Stimulated activated CD4-positive, alpha-beta T cell treated with anti-CD3 and anti-CD28 coated beads, Interleukin-15, amount 100 ng/mL, for 1 hour (primary cell): ENCODE measurements at places on chromosomes 1 and 21.

DNA sequence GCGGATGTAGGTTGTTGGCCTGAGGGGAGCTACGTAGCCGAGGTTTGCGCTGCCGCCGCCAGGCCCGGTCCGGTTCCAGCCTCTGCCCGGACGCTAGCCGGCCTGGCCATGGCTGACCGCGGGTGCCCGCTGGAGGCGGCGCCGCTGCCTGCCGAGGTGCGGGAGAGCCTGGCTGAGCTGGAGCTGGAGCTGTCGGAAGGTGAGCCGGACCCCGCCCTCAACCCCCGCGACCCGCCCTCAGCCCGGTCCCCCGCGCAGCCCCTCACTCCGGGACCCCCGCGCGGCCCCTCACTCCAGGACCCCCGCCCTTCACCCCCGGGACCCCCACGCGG lies 299 bp downstream of the DIP2A start:
- no peak for DNase-seq

GRCh38 chr21:36452281-36452825 lies 27.6 kb downstream of the CLDN14 start:
- no peak for DNase-seq

DNA sequence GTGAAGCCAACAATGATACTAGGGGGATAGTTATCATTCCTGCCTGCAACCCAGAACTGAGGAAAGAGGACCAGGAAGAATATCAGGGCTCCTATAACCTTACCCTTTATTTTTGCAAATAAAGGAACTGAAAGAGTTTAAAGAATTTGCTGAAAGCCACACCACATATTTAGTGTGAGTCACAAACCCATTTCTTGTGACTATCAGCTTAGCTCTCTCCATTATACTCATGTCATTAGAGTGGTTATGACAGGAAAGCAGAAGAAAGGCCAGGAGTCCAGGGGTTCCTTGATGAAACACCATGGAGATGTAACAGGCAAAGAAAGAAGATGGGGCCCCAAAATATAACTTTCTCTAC lies 141.1 kb upstream of the SAMSN1 start:
- no peak for DNase-seq

- DNase-seq = no peak
Observed at GRCh38 chr1:67889953-67890567, 56.8 kb upstream of the GNG12 start.

- no peak for DNase-seq
Observed at GRCh38 chr21:33562389-33562788, 19.6 kb downstream of the SON start.

GRCh38 chr1:158101927-158102326 lies 78.8 kb upstream of the CD1D start:
- DNase-seq = no peak

DNA sequence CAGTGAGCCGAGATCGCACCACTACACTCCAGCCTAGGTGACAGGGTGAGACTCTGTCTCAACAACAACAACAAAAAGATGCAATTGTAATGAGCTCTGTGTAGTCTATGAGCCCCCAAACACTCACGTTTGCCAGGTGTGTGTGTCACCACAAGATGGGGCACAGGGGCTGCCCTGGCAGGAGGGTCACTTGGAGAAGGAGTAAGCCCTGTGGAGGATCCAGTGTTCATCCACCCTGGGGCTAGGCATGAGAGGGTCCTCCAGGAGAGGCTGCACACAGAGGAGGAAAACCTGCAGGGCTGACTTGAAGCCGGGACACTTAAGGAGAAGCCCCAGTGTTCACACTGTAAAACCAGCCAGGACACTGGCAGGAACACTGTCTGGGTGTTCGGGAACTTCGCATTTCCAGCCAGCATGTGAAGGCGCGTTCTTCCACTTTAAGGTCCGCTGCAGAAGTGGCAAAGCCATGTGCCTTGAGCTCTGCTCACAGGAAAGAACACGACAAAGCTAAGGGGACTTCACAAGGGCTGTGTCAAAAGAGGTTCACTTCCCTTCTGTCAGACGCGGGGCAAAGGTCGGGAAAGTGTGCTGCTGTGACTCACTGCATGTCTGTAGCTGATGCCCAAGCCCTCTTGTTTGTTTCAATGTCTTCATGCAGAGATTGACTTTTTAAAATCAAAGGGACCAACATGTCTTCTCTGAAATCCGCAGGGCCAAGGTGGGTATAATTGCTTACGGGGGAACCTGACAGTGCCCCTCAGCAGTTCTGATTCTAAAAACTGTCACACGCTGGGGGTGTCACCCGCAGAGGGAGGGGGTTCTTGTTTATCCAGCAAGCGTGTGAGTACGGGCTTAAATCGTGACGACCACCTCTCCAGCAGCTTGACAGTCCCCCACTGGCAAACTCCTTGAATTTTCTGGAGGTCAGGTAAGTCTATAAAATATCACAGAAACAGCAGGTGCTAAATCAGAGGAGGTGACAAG lies 102.8 kb downstream of the RIPK4 start:
- no peak for DNase-seq

DNA sequence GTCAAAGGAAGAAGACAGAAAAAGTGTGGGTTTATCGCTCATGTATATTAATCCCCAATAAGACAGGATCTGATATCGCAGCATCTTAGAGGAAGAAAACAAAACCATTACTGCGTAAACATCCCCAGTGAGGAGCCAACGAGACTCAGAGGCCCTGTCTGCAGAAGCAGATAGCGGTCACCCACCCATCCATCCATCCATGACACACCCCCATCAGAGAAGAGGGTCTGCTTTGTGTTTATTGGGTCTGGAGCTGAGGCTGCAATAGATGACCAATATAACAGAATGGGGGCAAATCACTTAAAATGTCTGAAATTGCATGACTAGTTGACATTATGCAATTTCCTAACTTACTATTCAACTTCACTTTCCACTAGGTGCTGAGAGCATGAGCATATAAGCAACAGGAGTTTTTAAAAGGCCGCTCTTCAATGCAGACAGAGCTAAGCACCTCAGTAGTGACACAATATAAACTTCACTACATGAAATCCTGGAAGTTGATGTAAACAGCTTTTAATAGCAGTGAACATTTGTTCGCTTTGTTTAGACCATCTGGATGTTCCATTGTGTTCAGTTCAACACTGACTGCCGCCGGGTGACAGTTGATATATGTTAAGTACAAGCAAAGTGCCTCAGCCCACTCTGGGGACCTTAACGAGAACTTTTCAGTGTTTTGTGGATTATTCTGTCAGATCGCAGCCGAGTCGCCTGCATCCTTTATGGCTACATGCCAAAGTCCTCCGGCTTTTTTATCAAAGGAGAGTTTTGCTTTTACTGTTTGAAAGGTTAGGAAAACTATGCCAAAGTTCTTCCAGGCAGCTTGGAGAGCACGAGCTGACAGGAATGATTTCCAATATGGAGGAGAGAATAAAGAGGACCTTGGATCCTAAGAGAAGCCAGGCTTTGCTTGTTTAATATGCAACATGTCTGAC lies 167.5 kb downstream of the ZNF281 start:
- no peak for DNase-seq

- DNase-seq = no peak
Observed at GRCh38 chr1:159955456-159955855, 1.4 kb upstream of the SLAMF9 start.

DNA sequence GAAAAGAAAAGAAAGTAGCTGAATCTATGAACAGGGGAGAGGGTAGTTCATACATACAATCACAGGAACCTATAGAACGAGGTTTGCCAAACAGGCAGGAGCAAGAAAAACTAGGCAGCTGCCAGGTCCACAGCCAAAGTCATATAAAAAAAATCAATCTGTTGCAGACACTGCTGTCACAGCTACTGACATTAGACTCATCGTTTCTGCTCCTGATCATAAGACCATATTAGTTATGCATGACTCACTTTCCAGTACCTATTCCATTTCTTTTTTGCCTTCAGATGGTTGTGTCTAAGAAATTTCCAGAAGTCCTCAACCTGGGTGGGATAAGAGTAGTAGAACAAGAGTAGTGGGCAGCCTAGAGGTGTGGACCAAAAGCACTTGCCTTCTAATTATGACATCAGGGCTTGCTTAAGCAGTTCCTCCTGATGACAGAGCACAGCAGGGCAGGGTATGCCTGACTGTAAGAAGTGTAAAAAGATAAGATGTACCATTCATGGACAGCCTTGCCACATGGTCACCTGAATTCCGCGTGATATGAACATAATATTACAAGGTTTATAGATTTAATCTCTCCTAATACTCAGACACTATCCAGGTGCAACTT lies 323.2 kb upstream of the SGIP1 start:
- DNase-seq = no peak

DNA sequence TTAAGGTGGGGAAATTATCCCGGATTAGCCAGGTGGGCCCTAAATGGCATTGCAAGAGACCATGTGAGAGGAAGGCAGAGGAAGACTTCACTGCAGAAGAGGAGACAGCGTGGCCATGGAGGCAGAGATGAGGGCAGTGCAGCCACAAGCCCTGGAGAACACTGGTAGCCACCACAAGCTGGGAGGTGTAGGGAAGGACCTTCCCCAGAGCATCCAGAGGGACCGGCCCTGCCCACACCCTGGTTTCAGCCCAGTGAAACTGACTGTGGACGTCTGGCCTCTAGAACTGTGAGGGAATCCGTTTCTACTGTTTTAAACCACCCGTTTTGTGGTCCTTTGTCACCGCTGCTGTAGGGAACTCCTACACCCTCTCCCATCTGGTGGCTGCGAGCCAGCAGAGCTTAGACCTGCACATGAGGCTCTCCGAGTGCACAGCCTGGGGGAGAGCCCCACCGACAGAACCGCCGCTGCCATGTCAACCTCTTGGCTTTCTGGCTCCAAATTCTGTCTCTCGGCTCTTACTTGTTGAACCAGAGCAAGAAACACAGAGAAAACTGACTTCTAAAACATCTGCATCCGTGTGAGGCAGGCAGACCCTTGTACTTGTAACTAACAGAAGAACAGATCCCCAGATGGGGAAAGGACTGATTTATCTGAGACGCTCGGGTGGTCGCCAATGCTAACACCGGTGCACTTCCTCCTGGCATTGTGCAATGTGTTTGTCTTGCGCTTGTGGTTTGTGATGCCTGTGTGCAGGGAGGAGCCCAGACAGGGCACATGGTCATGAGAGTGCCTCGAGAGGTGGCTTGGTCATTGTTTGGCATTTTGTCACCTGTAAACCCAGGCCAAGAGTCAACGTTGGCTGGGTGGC lies 90.8 kb upstream of the TMPRSS2 start:
- no peak for DNase-seq

- DNase-seq = no peak
Observed at GRCh38 chr1:157652859-157653493, 47.6 kb downstream of the FCRL3 start.

DNA sequence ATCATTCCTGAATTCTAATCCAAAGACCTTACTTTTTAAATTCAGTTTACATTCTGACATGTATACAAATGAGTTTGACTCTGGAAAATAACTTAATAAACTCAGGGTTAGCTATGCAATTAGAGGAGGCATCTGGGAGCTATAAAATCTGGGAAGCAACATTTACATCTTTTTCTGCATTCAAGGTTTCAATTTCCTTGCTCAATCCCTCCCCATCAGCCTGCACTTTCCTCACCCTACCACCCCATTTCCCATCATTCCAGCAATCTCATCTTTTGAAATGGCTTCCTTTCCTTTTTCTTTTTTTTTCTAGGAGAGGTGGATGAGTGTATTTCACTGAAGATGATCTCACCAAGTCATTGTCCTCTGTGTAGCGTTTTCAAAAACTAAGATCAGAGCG lies 65.3 kb upstream of the BEND5 start:
- DNase-seq = no peak

DNA sequence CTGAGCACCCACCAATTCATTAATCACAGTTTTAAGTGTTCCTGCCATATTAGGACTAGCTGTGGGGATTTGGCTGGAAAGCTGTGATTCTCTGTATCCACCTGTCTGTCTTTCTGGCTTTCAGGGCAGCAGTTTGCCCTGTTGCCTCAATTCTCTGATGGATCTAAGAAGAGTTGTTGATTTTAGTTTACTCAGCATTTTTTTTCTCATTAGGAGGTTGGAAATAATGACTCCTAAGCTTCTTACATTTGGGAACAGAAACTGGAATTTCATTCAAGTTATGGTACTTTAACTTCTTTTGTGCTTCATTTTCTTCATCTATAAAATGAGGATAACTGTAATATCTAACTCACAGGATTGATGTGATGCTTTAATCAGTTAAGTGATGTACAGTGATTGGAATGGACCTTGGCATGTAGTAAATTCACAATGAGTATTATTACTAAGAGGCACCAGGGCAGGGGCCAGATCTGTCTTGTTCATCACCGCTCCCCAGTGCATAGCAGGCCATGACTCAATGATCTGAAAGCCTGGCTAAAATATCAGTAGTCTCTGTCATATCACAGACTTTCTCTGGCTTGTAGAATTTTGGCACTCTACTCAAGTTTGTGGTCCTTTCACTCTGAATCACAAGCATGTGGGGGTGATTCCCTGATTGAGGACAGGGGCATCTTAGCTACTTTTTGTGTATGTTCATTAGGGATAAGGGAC lies 51.4 kb upstream of the GREM2 start:
- DNase-seq = no peak

DNA sequence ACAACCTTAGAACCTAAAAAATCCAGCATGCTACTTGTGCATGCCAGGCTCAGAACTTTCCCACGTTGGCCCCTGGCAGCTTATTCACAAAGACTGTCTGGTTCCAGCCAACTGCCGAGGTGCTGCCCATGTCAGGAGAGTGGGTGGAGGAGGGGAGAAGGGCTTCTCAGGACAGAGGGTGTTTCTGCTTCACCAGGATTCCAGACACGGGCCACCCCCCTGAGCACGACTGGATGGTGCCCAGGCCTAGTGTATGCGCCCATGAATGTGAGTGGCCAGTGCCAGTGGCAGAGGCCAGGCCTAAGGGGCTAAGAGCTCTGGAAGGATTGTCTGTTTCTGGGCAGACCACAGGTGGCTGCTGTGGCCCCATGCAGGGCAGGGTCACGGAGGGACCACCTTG lies 148.2 kb upstream of the COL6A1 start:
- DNase-seq = no peak

DNA sequence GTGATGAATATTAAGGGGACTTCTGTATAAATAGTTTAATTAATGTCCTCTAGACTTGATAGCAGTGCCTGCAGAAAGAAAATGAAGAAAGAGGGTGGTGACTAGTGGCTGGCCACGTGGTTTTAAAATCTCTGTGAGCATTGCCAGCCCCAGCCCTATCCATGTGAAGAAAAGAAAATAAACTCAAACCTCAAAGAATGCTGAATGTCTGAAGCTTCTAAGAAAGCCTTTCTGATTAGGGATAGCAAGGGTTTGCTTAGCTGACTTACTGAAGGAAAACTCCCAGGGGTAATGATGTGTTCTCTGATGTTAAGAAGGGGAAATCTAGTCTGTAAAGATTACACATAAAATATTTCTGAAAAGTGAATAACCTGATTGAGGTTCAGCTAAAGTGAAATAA lies 31.8 kb downstream of the ADGRL2 start:
- DNase-seq = no peak

DNA sequence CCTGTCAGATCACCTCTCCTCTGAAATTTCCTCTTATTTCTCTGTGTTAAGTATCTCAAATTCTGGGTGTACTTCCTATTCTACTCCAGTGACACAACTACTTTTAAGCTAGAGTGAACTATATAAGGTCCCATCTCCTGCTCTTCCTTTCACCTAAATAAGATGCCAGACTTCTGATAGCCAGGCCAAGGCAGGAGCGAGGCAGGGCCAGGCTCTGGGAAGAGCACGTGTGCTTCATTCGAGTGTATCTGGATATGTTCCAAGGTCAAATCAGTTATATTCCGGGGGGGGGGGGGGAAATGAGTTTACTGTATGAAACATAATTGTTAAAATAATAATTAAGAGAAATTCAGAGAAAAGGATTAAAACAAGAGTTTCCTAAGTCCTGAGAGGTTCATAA lies 60.1 kb downstream of the LRRC71 start:
- DNase-seq = no peak

- no peak for DNase-seq
Observed at GRCh38 chr21:14265023-14265422, 49.1 kb downstream of the RBM11 start.
